ENCODE measurements at places on chromosomes 7 and 10. TPM values are rescaled to one million over a fixed set of nuclear protein-coding genes. Genes with fewer than 3 reads are reported as not detected.

DNA sequence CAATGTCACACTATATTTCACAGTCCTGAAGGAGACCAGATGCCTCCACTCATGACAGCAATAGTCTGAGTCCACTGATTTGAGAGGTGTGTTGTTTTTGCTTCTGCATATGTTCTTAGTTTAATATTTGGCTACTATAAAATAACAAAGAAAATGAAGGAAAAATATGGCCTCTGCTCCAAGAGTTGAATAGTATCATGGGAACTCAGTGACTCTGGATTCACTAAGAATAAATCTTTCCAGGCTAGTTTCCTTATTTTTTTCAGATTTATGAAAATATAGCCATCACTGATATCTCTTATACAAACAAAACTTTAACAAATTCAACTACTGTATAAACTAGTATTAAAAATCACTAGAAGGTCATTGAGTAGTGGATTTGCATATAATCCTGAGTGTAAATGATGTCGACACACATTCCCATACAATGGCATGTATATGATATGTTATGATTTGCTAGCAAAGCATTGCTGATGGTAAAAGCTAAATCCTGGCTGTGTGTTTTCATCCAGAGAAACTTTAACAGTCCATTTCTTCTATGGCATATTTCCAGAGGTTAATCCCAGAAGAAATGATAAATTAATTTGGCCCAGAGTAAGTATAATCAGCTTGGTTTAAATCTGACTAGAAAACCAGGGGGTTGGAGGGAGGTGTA lies 66.0 kb upstream of the VIPR2 start:
- no peak for DNase-seq

- no peak for DNase-seq
These were observed 13.4 kb downstream of the ANKRD16 start for GRCh38 chr10:5876181-5876768.

DNA sequence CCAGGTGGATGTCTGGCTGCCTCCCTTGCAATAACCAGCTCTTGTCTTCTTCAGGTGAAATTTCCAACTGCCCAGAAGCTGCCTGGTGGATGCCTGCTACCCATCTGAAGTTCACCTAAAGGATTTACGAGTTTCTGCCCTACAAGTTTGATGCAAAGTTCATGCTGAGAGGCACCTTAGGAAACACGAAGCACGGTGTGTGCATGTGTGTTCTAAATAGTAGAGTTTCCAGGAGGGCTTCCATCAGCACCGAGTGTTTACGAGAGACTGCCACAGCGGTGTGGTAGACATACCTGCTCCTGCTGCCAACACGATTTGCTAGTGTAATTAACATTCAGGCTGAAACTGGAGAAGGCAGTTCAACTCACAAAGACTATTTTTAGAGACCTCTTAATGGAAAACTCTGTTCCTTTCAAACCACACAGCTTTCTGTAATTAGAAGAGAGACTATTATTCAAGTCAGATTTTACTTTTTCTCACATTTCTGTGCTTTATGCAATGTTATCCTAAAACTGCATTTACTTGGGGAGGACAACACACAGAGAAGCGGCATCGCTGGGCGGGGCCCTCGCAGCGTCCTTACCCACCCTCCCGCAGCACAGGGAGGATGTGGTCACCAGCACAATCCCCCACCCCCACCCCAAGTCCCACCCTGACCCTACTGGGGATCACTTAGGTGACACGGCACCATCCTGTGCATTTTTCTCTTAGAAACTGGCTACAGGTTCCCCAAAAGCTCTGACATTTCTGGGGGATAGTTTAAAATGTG lies 15.5 kb upstream of the CPXM2 start:
- no peak for DNase-seq

GRCh38 chr10:104574427-104574826 lies 66.7 kb upstream of the SORCS3 start:
- DNase-seq = no peak

- DNase-seq = no peak
These were observed 77.9 kb downstream of the KIAA1549 start for GRCh38 chr7:138903186-138903820.

GRCh38 chr7:43491984-43492383 lies 90.9 kb upstream of the STK17A start:
- peak; percentile 9 for DNase-seq

- no peak for DNase-seq
These were observed 196.3 kb downstream of the TNS3 start for GRCh38 chr7:47385536-47386125.

DNA sequence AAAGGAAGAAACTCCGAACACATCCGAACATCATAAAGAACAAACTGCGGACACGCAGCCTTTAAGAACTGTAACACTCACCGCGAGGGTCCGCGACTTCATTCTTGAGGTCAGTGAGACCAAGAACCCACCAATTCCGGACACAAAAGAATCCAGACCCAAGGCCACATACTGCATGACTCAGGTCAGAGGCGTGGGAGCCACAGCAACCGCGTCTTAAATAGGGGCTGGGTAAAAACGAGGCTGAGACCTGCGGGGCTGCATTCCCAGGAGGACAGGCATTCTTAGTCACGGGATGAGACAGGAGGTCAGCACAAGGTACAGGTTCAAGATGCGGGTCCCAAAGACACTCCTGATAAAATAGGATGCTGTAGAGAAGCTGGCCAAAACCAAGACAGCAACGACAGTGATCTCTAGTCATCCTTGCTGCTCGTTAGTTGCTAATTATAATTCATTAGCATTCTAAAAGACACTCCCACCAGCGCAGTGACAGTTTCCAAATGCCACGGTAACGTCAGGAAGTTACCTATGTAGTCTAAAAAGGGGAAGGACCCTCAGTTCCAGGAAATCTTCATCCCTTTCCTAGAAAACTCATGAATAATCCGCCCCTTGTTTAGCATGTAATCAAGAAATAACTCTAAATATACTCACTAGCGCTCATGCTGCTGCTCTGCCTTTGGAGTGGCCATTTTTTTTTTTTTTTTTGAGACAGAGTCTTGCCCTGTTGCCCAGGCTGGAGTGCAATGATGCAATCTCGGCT lies 19.3 kb downstream of the AP5Z1 start:
- no peak for DNase-seq

DNA sequence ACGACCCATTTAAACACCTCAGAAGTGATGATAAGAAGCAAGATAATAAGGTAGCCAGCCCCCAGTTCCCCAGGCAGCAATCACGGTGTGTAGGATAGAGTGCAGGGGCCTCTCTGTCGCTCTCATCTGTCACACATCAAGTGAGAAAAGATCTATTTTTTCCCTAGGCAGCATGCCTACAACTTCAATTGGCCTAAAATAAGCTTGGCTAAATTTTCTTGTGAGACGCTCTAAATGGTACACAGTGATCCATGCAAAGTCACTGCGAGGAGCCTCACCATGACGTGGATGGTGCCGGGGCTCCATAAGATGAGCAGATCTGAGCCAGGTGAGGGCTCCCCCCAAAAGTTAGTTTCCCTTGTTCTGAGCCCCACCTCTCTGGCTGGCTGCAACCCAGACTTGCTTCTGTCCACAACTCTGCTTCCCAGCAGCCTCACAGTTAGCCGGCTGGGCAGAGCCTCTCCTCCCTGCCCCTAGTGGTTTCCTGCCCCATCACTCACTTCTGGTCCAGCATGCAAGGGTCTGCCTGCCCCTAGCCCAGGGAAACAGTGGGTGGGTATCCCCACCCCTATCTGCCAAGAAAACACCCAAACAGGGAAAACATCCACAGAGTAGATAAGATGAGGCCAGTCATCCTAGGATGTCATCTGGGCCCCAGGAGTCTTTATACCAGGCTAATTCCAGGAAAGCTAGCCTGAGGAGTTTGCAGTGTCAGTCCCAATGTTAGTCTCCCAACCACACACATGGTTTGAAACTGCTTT lies 342.1 kb downstream of the GRID1 start:
- DNase-seq = no peak

- DNase-seq = no peak
These were observed 1249.1 kb downstream of the TYW1 start for GRCh38 chr7:68245688-68246087.

GRCh38 chr10:89923661-89924060 lies 222.3 kb downstream of the KIF20B start:
- DNase-seq = no peak

DNA sequence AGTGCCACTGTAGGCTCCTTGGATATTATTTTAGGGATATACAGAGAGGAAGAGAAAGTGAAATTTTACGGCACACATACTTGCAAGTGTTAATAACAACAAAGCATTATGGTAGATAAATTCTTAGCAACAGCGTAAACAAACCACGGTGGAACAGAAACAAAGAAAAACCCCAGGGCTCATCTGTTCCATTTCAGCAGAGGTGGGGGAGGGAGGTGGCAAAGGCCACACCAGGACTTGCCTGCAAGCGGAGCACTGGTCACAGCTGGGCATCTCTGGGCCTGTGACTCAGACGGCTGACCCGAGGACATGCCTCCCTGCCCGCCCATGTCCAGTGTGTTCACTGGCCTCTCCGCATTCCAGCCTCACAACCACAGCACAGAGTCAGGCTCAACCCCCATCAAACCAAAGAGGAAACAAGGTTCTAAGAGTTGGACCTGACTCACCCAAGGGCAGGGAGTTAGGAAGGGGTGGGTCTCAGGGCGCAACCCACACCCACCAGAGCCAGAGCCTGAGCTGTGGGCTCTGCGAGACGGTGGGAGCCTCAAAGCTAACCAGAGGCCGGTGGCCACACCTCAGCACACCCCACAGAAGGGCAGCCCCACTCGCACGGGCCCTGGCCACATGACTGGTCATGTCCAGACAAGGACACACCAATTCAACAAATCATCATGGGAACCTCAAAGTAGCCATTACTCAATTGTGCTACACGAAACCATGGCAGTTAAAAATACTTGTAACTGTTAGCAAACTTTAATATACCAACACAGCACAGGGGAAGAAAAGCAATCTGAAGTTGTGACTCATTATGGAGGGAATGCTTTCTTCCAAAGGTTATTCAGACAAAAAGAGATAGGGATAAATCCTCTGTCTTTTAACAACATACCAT lies 10.7 kb downstream of the ESYT2 start:
- DNase-seq = peak; percentile 92

DNA sequence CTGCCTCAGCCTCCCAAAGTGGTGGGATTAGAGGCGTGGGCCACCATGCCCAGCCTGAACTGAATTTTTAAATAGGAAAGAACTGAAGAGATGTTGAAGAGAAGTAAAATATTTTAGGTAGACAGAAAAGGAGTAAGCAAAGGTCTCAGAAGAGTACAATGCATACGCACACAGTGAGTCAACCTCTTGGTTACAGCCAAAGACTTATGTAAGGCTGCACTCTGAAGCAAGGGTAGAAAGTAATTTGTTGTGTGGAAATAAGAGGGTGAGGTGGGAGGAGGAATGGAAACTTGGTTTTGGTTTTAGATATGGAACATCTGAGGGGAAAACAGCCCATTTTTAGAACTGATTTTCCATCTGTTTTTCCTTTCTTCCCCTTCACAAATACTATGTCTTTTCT lies 17.6 kb downstream of the KRIT1 start:
- DNase-seq = no peak

DNA sequence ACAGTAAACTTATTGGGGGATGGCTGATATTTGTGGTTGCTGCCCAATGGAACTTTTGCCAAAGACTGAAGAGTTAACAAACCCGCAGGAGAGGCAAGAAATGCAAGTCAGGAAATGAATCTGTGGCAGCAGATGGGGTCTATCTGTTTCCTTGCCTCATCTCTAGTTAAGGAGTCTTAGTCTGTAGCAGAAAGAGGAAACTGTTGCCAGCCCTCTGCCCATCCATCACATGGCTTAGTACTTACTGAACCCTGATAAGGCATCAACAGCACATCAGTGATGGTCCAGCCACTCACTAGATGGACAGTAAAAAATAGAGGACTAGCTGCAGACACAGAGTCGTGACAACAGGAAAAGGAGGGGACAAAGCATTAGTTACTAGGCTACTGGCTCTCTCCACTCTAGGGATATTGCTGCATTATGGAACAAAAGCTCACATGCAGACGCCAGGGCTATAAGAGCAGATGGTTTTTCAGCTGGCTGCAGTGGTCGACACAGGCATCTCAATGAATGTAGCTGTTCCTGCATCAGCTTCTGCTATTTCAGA lies 614.7 kb downstream of the PARD3 start:
- no peak for DNase-seq

Gene GSTK1
- total RNA-seq = 117 TPM

Gene RNF32
- 1.4 TPM for total RNA-seq

Gene CLRN3
- not detected for total RNA-seq

Gene TEX36
- not detected for total RNA-seq

Gene LDB3
- total RNA-seq = 0.17 TPM

Gene ZNF853
- 0.59 TPM for total RNA-seq

Gene CASTOR2
- total RNA-seq = 5.5 TPM

Gene GIMAP7
- total RNA-seq = not detected

Gene CALHM1
- total RNA-seq = not detected

Data from NCI-H460 (cell line).